ENCODE measurements at places on chromosomes 1 and 21. TPM values are rescaled to one million over a fixed set of nuclear protein-coding genes. Genes with fewer than 3 reads are reported as not detected.

Gene NCSTN
- total RNA-seq = 58.0 TPM

Gene APCS
- total RNA-seq = not detected

Gene SLC16A4
- 0.10 TPM for total RNA-seq

Gene ESRRG
- not detected for total RNA-seq

Gene KRTAP19-1
- not detected for total RNA-seq

Gene SLC2A5
- total RNA-seq = not detected

Gene S100A14
- not detected for total RNA-seq

All from activated CD8-positive, alpha-beta memory T cell treated with anti-CD3 and anti-CD28 coated beads for 36 hours (primary cell).